ENCODE measurements at places on chromosomes 6 and 20.
A peak's percentile ranks its signal among the peaks of the same experiment; 100 is the strongest.

DNA sequence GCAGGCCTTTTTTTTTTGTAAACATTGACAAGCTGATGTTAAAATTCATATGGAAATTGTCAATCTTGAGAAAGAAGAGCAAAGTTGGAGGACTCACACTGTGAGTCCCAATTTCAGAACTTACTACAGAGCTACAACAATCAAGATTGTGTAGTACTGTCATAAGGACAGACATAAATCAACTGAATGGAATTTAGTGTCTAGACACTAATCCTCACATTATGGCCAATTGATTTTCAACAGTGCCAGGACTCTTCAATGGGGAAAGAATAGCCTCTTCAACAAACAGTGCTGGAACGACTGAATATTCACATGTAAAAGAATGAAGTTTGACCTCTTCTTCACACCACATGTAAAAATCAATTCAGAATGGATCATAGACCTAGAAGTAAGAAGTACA lies 60.8 kb downstream of the TGM2 start:
- DNase-seq: no peak

DNA sequence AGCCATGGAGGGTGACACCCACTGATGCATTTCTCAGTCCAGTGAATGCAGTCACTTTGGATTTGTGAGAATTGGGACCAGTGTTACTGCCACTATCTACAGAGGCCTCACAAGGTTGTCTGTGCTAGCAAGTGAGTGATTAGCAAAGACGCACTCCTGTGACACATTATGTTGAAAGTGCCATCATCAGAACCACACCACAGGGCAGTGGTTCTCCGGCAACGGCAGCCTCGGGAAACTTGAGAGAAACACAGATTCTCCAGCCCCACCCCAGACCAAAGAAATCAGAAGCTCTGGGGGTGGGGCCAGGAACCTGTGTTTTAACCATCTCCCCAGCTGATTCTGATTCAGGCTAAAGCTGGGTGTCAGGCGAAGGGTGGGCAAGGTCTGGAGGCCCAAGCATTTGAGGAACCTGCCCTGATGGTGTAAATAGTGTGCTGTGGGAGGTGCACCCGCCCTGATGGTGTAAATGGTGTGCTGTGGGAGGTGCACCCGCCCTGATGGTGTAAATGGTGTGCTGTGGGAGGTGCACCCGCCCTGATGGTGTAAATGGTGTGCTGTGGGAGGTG lies 39.9 kb downstream of the TMEM242 start:
- no peak for DNase-seq

- no peak for DNase-seq
Measured at GRCh38 chr6:122660296-122660695, 50.1 kb downstream of the PKIB start.

GRCh38 chr6:25942561-25943147 lies 12.2 kb upstream of the SLC17A2 start:
- DNase-seq: no peak

- no peak for DNase-seq
Measured at GRCh38 chr6:150212778-150213177, 69.9 kb downstream of the PPP1R14C start.

DNA sequence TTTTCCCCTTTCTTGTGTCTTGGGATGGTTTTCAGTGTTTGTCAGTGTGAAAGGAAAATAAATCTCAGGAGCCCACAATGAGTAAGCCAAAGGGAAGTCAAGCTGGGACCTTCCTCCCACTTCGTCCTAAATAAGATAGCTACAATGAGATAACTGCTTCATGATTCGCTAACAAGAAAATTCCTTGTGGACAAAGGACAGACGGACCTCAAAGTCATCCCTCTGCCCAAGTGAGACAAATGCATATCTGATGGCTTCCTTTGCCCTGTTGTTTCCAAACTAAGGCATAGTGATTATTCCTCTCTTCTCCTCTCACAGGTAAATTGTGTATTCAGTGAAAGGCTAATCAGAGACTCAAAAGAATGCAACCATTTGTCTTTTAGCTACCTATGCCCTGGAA lies 26.1 kb upstream of the ADTRP start:
- no peak for DNase-seq

- DNase-seq: no peak
Measured at GRCh38 chr20:57773059-57773815, 63.4 kb upstream of the PMEPA1 start.

- DNase-seq: peak; percentile 87
Measured at GRCh38 chr6:92050216-92050615, 1369.1 kb downstream of the EPHA7 start.

DNA sequence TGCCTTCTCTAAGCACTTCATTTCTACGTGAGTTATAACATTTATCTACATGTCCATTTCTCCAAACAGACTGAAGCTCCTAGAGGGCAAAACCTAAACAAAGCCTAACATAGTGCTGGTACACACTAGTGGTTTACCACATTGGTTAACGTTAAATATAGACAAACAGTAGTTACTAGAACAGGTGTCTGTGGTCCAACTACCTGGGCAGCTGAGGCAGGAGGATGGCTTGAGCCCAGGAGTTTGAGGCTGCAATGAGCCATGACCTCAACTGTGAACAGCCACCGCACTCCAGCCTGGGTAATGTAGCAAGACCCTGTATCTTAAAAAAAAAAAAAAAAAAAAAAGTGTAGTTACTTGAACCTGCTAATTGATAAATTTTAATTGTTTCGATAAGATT lies 26.5 kb downstream of the PTPRK start:
- DNase-seq: no peak

DNA sequence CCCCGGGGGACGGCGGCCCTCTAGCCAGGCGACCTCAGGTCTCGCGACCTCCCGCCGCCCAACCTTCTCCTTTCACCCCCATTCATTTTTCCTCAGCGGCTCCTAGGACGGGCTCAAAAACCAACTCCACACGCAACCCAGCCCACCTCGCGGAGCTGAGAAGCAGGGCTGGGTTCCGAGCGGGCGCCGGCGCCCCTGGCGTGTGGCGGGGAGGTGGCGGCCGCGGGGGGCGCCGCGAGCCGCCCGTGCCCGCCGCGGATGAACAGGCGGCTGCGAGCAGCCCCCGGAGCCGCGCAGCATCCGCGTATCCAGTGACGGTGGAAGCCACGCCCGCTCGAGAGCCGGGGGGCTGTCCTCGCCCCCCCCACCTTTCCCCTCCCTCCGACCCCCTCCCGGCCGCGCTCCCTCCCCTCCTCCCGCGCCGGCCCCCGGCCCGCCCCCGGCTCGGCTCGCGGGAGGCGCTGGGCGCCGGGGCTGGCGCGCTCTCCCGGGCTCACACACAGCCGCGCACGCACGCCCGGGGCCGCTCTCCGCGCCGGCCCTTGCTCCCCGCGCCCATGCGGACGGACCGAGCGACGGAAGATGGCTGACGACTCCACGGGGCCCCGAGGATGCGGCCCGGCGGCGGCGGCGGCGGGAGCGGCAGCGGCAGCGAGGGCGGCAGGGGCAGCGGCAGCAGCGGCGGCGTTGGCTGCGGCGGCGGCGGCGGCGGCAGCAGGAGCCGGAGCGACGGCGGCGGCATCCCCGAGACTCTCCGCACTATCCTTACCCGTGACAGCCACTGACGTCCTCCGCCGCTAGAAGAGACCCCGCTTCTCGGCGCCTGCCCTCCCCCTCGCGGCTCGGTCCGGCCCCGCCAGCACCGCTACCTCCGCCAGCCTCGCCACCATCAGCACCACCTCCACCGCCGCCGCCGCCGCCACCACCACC lies at the start of gene SOBP:
Gene SOBP, plus strand, starts transcription at position 482 of the 930 bp plus-strand sequence. CDS start 500 bp downstream, outside the sequence.
- DNase-seq: peak; percentile 38

GRCh38 chr20:57437672-57438330 lies 46.6 kb downstream of the RBM38 start:
- DNase-seq: no peak

GRCh38 chr20:38275815-38276550 lies 15.4 kb upstream of the KIAA1755 start:
- peak; percentile 85 for DNase-seq

GRCh38 chr6:75472885-75473284 lies 20.7 kb downstream of the FILIP1 start:
- DNase-seq: no peak

DNA sequence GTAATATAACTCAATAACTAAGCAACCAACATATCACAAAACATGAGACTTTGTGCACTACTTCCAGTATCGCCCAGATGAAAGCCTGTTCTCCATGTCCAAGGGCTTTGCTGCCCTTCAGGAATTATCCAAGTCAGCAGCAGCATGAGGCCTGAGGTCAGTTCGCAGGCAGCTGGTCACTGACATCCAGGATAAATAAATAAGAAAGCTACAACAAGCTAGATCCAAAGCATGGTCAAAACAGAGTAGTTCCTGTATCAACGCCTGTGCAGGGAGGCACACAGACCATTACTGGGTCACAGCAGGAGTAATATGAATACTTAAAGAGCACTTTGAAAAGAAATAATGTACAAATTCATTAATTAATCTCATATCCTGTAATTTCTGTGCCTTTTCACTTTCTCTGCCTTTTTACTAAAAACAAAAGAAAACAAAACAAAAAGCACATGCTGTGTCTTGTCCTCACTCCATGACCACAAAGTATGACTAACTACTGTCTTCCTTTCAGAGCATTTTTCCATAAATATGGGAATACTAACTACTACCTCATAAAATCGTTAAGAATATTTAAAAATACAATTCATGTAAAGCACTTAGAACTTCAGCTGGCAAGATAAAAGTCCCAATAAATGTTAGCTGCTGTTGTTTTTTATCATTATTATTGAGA lies 374.9 kb upstream of the IRAK1BP1 start:
- peak; percentile 68 for DNase-seq

GRCh38 chr20:63635431-63636141 lies 8.7 kb upstream of the GMEB2 start:
- DNase-seq: no peak

DNA sequence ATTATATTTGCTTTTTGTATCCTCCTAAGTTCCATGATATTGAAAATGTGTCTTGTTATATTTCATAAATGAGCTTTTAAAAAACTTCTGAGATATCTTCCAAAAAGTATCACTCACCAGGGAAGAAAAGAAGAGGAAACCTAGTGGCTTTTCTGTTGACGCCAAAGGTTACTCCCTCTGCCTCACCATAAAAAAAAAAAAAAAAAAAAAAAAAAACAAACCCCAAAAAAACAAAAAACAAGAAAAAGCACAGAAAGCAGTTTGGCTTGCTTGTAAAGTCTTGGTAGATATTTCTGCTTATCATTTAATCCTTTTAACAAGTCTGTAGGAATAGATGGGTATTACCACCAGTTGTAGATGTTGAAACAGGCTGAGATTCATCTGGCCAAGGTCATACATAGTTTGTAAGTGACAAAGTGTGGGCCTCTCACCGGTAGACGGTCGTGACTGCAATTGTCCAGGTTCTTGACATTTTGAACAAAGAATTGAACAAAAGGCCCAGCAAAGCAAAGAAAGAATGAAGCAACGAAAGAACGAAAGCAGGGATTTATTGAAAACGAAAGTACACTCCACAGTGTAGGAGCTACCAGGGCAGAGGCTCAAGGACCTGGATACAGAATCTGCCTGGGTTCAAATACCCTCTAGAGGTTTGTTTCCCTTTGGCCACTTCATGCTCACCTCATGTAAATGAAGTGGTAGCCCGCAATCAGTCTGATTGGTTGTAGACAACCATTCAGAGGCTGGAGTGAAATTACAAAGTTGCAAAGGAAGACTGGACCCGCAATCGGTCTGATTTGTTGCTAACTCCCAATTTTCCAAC lies 11.6 kb upstream of the ELOVL5 start:
- no peak for DNase-seq

DNA sequence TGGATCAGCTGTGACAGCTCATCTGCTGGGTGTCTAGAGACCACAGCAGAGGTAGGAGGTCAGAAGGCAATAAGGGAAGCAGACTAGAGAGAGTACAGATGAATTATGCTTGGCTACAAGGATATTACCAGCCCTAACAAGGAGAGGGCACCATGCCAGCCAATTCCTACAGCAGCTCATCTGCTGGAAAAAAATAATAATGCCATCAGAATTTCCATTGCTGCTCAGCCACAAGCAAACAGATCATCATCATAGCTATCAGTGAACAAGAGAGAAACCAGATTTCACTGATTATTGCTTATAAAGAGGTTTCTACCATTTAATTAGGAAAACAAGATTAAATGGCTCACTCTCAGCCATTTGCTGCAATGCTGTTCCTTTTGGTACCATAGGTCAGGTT lies 66.5 kb downstream of the PSMG4 start:
- DNase-seq: peak; percentile 22

DNA sequence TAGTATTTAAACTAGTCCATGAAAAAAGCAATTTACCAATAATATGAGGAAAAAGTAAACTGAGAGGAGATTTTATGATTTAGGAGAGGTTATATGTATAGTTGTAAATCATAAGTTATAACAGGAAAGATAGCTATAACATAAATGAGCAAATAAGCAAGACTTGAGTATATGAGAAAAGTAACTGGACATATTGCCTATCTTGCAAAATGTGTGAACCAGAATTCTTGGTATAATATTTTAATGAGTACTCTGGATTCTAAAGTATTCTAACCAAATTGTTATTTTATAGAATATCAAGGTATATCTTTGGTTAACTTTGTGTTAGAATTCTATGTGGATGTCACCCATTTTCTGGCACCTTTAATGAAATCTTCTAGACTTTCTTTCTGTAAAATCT lies 124.6 kb downstream of the PHF3 start:
- DNase-seq: no peak

DNA sequence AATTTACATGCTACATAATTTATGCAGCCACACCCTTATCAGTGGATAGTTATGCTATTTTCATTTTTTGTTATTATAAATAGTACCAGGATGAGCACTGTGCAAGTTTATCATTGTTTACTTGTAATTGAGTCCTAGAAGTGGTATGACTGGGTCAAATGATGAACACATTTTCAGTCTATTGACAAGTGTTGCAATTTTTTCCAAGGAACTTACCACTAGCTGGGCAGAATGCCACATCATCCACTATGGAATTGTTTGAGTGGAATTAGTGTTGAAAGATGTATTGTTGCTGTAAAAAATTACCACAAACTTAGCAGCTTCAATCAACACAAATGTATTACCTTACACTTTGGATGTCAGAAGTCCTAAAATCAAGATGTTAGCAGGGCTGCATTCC lies 38.1 kb upstream of the OPN5 start:
- peak; percentile 45 for DNase-seq

DNA sequence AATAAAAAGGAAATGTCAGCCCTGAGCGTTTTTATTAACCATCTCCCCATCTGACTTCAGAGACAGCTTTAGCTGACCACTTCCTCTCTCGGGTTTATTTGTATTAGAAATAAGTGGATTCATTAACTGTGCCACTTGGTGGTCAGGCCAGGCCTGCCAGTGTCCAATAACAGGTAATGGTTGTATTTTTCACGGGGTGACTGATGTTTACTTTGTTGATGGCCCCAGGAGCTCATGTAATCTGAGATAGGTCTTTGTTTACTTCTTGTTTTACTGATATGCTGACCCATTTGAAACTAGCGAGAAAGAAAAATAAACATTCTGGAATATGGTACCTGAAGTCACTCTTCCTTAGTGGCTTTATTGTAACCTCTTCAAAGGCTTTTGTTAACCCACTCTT lies 504.3 kb upstream of the SLC35B3 start:
- DNase-seq: peak; percentile 2

DNA sequence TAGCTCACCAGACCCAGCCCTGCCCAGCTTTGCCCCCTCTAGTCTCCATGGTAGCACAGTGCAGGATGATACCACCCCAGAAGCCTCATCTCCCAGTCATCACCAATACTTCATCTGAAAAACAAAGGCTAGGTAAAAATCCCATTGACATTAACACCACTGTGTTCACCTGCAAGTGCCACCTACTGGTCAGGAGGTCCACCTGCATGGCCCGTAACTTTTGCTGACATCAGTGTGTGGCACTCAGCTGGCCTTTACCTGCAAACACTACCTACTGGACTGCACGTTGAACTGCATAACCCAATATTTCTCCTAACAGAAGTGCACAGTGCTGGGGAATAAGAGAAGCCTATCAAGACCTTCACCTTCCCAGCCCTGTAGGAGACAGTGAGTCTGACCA lies 234.7 kb upstream of the ADGRB3 start:
- DNase-seq: no peak

Measured in MG63 (cell line).